Aorta (tissue), 5 donors: ENCODE measurements at places on chromosomes 6 and 20. TPM values are rescaled to one million over a fixed set of nuclear protein-coding genes. Genes with fewer than 3 reads are reported as not detected.

HSPA1L gene
- 1.9 TPM for total RNA-seq

ZSCAN9 gene
- total RNA-seq, result 18.5 TPM

NFATC2 gene
- total RNA-seq, result 11.7 TPM

CABLES2 gene
- total RNA-seq, result 3.0 TPM

GSTA2 gene
- total RNA-seq, result not detected

CDH4 gene
- total RNA-seq, result 0.10 TPM

PDE7B gene
- total RNA-seq, result 6.9 TPM

RHAG gene
- not detected for total RNA-seq

- no peak for DNase-seq
These were observed 10.2 kb downstream of the DLL1 start for GRCh38 chr6:170280689-170281045.

- no peak for DNase-seq
These were observed 198.7 kb upstream of the CEP162 start for GRCh38 chr6:84425971-84426705.

- peak; percentile 89 for DNase-seq
These were observed 60.0 kb upstream of the BTN3A2 start for GRCh38 chr6:26304797-26305640.

DNA sequence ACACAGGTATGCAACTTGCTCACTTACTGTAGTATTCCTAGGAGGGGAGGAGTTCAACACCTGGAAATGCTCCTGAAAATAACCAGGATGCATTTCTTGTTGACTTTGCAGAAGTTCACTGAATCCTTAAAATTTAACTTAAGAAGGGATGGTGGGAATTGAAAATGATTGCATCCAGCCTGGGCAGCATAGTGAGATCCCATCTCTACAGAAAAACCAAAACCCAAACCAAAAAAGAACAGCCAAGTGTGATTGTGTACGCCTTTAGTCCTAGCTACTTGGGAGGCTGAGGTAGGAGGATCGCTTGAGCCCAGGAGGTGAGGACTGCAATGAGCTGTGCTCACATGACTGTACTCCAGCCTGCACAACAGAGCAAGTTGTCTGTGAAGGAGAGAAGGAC is 1.7 kb downstream of the DNAH8 start:
- no peak for DNase-seq

- no peak for DNase-seq
These were observed 153.9 kb downstream of the SOX4 start for GRCh38 chr6:21747441-21747840.

DNA sequence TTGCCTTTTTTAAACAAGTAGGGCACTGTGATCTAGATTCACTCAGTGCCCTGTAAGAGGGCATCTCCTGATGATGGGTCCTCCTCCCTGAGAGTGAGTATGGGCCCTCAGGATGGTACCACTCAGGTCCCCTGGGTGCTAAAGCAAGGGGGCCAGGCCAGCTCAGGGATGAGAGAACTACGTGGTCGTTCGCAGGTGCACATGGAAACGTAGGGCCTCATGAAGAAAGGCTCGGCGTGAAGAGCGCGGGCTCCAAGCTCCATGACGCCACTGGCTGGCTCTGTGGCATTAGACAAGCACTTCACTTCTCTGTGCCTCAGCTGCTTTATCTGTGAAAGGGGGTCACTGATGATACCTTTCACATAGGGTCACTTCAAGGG is 50.7 kb downstream of the SYNJ2 start:
- peak; percentile 57 for DNase-seq

- DNase-seq, result no peak
These were observed 432.7 kb downstream of the TFAP2A start for GRCh38 chr6:9982215-9982614.

DNA sequence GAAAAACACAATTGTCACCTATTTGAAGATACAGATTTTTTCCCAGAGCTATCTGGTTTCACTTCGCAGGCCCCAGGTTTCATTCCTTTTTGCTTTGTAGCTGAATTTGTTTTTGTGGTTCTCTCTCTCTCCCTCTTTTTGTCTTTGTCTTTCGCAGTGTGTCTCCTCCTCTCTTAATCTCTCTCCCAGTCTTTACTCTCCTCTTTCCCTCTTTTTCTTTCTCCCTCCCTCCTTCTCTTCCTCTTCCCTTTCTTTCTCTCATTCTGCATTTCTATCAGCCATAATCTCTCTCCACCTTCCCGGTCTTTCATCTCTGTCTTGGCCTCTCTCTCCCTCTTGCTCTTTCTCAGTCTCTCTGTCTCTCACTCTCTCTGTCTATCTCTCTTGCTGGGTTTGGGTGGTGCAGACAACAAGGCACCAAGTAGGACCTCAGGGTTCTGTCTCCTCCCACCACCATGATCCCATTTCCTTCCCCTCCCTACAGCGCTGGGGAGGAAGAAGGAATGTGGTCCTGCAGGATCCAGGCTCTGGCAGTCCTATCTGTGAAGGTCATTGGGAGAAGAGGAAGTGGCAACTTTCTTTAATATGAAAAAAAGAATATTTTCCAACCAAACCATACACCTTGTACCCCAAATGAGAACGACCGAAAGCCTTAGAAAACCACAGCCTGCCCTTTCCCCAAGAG is 63.2 kb downstream of the BANF2 start:
- DNase-seq, result no peak
